ENCODE measurements at places on chromosomes 12 and 14. TPM values are rescaled to one million over a fixed set of nuclear protein-coding genes. Genes with fewer than 3 reads are reported as not detected.

GNB3 gene
- 2.1 TPM for total RNA-seq

SLC16A7 gene
- total RNA-seq: 0.88 TPM

CYP46A1 gene
- not detected for total RNA-seq

BMAL2 gene
- 102 TPM for total RNA-seq

GOLT1B gene
- total RNA-seq: 33.9 TPM

CYP27B1 gene
- total RNA-seq: 52.1 TPM

GCH1 gene
- total RNA-seq: 4.4 TPM

ACVRL1 gene
- total RNA-seq: not detected

LRRK2 gene
- total RNA-seq: 0.58 TPM

FOXG1 gene
- not detected for total RNA-seq

CLEC2B gene
- 1.4 TPM for total RNA-seq

IL22 gene
- not detected for total RNA-seq

BATF gene
- not detected for total RNA-seq

DUSP16 gene
- total RNA-seq: 15.0 TPM

GZMH gene
- total RNA-seq: not detected

RFLNA gene
- total RNA-seq: 4.7 TPM

ESRRB gene
- total RNA-seq: not detected

HRK gene
- not detected for total RNA-seq

KRT85 gene
- not detected for total RNA-seq

FRMD6 gene
- 182 TPM for total RNA-seq

BDKRB2 gene
- total RNA-seq: 16.7 TPM

EPYC gene
- not detected for total RNA-seq

KRT74 gene
- not detected for total RNA-seq

C12orf50 gene
- total RNA-seq: not detected

PDE3A gene
- total RNA-seq: not detected

HHIPL1 gene
- total RNA-seq: 0.46 TPM

KRT80 gene
- total RNA-seq: 5.3 TPM

HCAR2 gene
- total RNA-seq: 2.2 TPM

MGP gene
- total RNA-seq: 0.44 TPM

AVPR1A gene
- not detected for total RNA-seq

ERBB3 gene
- total RNA-seq: 13.3 TPM

NEUROD4 gene
- total RNA-seq: not detected

RNU4-1 gene
- total RNA-seq: 6,144 TPM

TAS2R30 gene
- 0.58 TPM for total RNA-seq

C12orf54 gene
- 5.7 TPM for total RNA-seq

MOK gene
- 28.9 TPM for total RNA-seq

CPNE6 gene
- not detected for total RNA-seq

GYS2 gene
- total RNA-seq: not detected

PARP2 gene
- 40.0 TPM for total RNA-seq

NEMP1 gene
- 16.6 TPM for total RNA-seq

SIX1 gene
- total RNA-seq: not detected

LALBA gene
- total RNA-seq: not detected

C12orf76 gene
- 4.0 TPM for total RNA-seq

TSHR gene
- not detected for total RNA-seq

METTL25 gene
- total RNA-seq: 4.1 TPM

BHLHE41 gene
- total RNA-seq: 0.14 TPM

ETV6 gene
- 12.6 TPM for total RNA-seq

All from foreskin keratinocyte (primary cell).